Right kidney (tissue), 9 donors: ENCODE measurements at places on chromosomes 7 and 10.

DNA sequence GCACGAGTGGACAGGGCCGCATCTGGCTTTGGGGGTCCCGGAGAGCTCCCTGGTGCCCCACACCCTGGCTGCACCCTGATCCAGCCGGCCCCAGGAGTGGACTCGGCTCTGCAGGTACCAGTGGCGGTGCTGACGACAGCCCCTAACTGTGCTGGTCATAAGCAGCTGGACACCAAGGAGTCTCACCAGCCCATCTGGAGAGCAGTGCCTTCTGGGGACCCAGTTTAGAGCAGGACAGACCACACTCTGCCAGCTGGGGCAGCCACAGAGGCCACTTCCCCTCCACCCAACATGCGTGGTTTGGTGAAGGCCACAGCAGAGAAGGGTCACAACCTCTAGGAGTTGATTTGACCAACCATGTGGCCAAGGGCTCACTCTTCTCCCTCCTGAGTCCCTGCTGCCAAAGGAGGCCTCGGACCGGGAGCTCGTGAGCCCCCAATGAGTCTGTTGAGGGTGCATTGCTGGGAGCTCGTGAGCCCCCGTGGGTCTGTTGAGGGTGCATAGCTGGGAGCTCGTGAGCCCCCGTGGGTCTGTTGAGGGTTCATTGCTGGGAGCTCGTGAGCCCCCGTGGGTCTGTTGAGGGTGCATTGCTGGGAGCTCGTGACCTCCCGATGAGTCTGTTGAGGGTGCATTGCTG is 16.0 kb upstream of the INPP5A start:
- no peak for DNase-seq

DNA sequence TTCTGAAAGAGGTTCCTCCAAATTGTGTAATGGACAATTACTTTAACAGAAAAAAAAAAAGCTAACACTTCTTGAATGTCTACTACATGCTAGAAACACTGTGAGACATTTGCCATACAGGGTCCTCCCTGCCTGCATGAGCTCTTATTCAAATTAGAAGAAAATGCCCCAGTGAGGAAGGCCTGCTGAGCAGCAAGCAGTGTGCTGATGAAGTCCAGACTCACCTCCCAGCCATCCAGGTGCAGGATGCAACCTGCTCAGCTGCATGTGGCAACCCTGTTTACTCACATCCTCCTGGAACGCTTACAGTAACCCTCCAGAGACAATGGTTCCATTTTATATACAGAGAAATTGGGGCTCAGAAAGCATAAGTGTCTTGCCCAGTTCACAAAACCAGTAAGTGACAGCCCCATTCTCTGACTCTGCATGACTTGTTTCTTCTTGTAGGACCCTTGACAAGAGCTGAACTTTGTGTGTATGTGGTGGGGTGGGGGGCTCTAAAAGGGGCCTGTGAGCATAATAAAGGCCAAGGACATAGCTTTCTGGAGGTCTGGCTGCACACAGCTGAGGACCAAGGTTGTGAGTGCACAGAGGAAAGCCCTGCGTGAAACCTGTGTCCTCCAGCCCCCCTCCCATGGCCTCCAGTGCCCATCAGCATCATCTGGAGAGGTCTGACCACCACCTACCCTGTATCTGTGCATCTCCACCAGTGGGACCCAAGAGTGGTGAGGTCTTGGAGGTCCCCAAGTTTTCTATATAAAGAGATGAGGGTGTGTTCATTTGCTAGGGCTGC is 387.8 kb downstream of the GRID1 start:
- DNase-seq, result no peak

GRCh38 chr7:158316466-158317031 is 271.1 kb downstream of the PTPRN2 start:
- DNase-seq, result no peak

DNA sequence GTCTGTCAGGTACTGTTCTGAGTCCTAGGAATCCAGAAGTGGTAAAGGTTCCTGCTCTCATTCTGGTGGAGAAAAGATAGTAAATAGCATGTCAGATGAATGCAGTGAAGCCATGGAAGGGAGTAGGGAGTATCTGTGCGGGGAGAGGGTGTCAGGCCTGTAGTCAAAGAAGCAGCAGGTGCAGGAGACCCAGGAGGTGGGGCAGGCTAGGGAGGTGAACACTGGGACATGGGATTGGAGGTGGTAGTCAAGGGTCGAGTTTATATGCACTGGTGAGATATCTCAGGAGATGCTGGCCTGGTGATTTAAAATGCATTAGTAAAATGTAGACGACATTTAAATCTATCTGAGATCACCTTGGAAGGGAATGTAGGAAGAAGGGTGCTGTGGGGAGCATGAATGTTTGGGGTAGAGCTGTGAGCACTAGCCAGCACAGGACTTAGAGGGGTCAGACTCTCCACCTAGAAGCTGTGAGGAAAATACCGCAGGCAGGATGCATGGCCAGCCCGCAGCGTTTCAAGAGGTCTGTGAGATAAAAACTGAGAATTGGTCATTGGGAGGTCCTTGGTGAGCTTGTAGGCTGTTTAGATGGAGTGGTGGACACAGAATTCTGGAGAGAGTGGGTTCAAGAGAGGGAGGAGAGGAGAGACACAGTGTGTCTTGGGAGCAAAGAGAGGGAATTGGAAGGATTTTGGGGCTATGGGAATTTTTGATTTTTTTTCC is 6.8 kb downstream of the GTPBP4 start:
- no peak for DNase-seq

DNA sequence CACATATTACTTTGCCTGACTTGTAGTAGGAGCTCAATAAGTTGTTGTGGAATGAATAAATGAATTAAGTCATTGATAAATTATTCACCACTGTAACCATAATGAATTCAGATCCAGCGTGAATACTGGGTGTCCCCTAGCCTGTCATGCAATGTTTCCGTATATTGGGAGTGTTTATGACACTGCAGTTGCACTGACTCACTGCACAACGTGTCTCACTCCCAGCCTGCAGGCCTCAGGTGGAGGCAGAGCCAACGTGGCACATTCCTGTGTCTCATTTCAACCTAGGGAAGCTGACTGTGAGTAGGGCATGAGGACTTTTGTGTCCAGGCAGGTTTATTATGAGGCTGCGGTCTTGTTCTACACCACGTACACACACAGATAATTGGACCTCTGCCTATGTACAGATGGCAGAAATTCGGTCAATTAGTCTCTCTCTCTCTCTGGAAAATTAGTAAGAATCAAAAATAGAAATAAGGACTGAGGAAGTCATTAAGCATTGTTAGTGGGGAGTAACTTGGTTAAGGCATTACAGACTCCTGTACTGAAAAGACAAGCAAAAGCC is 299.1 kb upstream of the IGFBP3 start:
- DNase-seq, result no peak

GRCh38 chr10:84291384-84291783 is 37.0 kb upstream of the CCSER2 start:
- peak; percentile 7 for DNase-seq

DNA sequence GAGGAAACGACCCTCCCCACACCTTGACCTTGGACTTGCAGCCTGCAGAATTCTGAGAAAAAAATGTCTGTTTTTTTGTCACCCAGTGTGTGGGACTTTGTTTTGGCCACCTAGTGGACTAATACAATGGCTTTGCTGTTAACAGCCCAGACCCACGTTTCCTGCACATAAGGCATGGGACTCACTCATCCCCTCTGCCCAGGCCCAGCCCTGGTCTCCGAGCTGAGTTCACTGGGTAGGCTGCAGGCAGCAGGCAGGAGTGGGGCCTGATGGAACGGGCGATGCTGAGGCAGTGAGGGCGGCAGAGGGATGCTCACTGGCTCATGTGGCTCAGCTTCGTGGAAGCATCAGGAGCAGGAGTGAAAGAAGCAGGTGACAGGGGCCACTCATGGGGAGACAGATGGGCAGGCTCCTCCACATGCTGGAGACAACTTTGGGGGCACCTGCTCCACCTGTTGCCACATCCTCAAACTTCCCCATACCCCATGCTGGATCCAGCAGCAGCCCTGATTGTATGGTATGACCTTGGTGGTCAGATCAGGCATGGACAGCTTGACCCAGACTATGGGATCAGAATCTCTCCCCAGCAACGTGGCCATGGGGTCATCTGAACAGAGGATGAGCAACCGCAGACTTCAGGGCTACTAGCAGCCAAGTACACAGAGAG is 65.8 kb upstream of the ANTXRL start:
- no peak for DNase-seq

DNA sequence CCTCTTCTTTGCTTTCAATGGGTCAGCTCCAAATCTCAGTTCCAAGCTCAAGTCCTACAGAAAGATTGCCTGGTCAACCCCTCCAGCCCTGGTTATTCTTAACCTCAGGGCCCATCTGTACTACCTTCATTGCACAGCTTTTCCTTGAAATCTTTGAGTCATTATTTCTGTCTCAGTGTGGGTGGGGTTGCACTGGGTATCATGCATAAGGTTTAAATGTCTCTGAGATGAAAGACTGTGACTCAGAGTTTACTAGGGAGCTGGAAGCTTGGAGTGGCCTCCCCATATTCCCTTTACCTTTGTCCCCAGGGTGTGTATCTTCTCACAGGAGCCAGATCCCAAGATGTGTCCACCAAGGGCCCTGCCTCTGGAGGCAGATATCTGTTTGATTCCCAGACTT is 3.3 kb upstream of the OR6V1 start:
- DNase-seq, result no peak

GRCh38 chr7:73879977-73880681 is 19.2 kb downstream of the TMEM270 start:
- no peak for DNase-seq

DNA sequence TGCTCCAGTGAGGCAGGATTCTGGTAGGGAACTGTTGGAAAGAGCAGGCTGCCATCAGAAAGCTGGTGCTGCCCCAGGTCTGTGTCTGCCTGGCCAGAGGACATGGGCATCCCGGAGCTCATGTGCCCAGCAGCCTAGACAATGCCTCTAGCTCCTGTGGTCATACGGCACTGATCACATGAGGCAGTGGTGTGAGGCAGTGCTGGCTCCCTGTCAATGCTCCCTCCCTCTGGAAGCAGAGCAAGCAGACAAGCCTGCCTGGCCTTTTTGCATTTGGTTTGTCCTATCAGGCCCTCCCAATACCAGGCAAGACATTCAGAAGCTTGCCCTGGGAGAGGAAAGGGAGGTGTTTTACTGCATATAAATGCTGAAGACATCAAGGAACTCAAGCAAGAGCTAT is 19.5 kb upstream of the MMP21 start:
- DNase-seq, result no peak

GRCh38 chr10:113650172-113650571 is 13.7 kb downstream of the NRAP start:
- DNase-seq, result no peak
